ENCODE measurements at places on chromosomes 5 and 9.

GRCh38 chr5:96726802-96727201 is 64.6 kb downstream of the CAST start:
- no peak for DNase-seq

DNA sequence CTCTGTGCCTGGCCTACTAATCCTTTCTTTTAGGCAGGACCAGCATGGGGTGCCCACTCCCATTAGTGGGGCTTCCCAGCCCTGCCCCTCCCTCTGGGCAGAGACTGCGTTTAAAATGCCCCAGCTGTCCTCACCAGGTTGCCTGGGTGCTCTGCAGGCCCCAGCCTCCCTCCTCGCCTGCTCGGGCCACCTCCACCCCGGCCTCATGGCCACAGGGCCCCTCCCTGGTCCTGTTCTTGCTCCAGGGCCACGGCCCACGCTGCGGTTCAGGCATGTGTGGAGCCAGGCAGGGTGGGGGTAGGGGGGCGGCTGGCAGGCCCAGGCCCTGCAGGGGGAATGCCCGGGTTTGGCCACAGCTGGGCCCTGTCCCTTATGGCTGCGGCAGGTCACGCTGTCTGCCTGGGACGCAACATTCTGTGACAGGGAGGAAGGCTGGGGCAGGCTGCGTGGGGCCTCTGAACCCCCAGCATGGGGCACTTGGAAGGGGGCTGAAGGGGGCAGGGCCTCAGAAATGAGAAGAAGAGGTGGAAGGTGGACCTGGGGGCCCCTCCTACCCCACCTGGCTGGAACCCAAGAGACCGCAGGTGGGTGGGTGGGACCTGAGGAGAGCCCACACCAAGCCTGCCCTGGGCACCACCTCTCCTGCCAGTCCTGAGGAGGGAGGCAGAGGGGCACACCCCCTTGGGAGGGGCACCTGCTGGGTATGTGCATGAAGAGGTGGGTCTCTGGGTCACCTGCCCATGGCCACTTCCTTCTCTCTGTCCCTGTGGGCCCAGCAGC is at the start of gene LCN12:
LCN12 (plus strand) TSS at position 733 of the 780 bp plus-strand sequence. CDS start 55 bp downstream, outside the sequence.
- no peak for DNase-seq

DNA sequence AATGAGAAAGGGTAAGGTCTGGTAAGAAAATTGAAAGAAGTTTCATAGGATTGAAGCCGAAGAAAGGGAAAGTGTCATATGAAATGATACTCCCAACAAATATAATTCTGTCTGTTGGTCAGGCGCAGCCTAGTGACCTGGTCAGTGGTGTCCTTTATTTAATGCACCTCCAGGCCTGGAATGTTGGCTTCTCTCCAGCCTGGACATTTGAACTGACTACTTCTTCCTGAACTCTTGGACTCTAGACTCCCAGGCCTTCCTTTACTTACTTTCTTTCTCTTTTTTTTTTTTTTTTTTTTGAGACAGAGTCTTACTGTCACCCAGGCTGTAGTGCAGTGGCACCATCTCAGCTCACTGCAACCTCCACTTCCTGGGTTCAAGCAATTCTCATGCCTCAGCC is 1381.5 kb upstream of the WWC1 start:
- DNase-seq = no peak

DNA sequence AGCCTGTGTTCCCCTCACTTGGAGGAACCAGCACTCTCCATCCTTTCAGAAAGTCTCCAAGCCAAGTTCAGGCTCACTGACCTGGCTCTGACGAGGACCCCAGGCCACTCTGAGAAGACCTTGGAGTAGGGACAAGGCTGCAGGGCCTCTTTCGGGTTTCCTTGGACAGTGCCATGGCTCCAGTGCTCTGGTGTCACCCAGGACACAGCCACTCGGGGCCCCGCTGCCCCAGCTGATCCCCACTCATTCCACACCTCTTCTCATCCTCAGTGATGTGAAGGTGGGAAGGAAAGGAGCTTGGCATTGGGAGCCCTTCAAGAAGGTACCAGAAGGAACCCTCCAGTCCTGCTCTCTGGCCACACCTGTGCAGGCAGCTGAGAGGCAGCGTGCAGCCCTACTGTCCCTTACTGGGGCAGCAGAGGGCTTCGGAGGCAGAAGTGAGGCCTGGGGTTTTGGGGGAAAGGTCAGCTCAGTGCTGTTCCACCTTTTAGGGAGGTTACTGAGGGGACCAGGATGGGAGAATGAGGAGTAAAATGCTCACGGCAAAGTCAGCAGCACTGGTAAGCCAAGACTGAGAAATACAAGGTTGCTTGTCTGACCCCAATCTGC is 4.7 kb upstream of the NUP214 start:
- no peak for DNase-seq

- DNase-seq = no peak
Observed at GRCh38 chr5:66818935-66819328, 222.7 kb downstream of the MAST4 start.

- no peak for DNase-seq
Observed at GRCh38 chr5:2864515-2865105, 113.1 kb upstream of the IRX2 start.

DNA sequence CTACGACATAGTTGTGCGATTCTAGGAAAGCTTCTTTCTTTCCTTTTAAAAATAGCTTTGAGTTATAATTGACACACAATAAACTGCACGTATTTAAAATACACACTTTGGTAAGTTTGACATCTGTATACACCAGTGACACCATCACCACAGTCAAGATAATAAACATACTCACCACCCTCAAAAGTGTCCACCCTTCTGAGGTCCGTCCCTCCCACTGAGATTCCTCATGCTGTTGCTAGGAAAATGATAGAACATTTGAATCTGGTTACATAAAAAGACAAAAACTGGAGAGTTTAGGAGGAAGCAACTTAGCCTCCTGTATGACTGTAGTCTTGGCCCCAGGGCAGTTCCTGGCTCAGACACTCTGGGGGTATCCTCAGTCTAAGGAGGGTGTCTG is 17.2 kb downstream of the S100Z start:
- DNase-seq = no peak

DNA sequence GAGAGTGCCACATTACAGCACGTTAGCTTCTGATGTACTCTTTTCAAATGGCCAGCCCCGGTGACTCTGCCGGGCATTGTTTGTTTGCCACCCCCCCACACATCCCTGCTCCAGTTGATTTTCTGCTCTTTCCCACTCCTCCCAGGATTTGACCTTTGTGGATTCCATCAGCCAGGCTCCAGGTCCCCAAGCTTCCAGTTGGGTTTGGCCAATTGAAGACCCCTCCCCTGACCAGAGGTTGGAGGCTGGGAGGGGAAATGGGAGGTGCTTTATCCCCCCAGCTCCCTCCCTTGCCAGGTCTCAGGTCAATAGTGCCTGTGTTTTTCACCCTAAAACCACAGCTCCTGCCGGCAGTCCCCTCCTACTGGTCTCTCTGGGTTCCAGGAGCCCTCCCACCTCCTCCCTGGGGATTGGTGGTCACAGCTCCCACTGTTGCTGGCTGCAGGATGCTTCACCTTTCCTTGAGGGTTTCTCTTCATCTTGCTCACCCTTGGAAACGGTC is 34.9 kb downstream of the IRF1 start:
- DNase-seq = no peak

DNA sequence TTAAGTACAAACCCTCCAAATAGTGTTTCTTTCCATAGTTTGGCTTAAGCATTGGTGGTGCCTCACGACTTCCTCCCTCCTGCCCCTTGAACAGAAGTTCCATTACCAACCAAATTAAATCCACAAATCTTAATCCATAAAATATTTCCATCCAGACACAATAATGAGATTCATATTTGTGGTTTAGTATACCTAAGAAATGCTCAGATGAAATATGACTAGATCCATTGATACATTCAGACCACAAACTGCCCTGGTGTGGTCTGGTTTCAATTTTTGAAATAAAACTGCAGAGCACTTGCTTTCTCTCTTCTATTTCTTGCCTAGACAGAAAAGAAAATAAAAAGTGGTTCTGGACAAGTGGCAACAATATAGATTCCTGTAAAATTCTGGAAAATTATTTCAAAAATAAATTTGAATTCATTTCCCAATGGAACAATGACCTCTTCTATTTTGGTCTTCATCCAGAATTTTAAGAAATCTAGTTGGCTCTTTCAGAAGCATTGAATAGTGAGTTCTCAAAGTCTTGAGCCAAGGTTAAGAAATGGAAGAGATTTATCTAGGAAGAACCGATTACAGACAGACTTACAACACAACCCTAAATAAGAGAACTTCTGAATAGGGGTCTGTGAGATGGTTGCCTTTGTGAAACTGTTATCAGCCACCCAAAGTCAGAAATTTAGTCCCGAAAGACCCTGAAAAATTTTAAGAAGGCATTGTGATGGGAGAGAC is 14.0 kb downstream of the TNC start:
- no peak for DNase-seq

DNA sequence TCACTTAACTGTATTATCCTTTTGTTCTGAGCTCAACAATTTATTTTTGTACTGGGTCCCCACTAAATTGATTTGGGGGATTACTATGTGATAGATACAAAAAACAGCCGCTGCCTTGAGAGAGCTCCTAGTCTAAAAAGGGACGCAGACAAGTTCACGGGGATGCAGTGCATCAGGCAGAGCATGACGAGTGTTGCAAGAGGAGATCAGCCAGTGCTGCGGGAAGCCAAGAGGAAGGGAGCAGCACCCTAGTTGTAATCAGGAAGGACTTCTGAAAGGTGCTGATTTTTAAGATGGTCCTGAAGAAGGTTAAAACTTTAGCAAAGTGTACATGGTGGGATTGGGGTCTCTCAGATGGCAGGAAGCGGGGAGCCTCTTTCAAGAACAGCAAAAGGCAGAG is 15.8 kb downstream of the GALNT10 start:
- DNase-seq = peak; percentile 24

GRCh38 chr5:17001428-17001827 is 65.3 kb upstream of the MYO10 start:
- DNase-seq = no peak

DNA sequence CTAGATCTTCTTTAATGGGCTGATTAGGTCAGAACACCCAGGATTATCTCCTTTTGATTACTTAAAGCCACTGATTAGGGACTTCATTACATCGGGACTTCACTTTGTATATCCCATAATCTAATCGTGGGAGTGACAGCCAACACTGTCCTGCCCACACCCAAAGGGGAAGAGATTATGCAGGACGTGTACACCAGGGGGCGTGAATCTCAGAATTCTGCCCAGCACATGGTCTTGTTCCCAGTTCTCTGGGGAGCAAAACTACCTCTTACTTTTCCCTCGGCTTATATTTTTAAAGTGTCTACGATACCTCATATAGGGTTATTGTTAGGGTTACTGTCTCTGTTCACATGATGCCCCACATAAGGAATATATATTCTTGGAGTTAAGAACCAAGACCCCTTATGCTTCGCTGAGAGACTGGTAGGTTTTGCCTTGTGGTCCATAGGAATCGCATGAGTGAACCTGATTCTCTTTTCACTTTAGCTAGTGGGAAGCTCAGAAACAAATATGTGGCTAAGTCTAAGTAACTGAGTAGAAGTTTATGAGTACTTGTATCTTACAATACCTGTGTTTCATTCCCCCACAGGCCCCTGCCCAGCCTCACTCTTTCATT is 192.7 kb downstream of the GNA14 start:
- DNase-seq = no peak

DNA sequence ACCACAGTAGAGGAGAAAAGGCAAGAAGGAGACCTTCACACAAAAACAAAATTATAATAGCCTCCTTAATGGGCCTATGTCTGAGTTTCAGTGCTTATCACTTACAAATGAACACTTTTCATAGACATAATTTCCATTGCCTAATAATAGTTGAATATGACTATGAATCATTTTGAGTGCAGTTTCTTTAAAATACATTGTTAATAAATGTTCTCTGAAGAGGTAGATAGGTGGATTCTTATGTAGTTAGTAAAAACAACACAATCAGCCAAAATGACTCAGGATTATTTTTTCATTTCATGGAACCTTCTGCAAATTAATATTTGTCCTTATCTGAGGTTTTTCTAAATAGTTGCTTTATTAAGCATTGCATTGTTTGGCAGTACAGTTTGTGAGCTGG is 45.6 kb downstream of the DAPK1 start:
- no peak for DNase-seq

DNA sequence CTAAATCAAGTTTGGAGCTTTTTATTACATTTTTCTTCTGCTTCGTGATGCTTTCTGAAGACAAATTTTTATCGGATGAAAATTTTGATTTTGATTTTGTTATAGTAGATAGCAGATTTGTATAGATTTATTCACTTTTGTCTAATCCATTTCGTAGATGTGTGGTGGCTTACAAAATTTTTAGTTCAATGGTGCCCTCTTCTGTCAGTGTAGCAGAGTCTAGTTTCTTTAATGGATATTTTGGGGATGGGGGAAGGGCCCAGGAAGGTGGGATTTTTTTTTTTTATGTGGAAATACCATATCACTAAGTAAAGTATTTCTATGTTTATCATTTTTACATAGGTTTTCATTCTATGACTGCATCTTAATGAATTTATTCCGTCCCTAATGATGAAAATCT is 259.9 kb upstream of the TARS1 start:
- no peak for DNase-seq

- DNase-seq = no peak
Observed at GRCh38 chr9:135617538-135617900, 21.8 kb downstream of the GLT6D1 start.

GRCh38 chr5:181187500-181188213 is 17.3 kb downstream of the TRIM7 start:
- DNase-seq = no peak

DNA sequence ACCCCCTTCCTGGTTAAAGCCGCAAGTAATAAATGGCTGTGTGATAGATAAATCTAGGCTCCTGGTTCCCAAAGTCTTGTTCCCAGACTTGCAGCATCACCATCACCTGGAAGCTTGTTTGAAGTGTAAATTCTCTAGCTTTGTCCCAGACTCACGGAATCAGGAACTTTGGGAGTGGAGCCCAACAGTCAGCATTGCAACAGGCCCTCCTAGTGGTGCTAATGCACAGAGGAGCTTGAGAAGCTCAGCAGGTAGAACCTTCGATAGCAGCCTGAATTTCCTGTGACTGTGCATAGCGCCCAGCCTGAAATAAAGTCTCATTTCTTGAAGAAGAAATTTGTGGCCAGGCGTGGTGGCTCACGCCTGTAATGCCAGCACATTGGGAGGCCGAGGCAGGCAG is 30.3 kb upstream of the MELK start:
- no peak for DNase-seq

DNA sequence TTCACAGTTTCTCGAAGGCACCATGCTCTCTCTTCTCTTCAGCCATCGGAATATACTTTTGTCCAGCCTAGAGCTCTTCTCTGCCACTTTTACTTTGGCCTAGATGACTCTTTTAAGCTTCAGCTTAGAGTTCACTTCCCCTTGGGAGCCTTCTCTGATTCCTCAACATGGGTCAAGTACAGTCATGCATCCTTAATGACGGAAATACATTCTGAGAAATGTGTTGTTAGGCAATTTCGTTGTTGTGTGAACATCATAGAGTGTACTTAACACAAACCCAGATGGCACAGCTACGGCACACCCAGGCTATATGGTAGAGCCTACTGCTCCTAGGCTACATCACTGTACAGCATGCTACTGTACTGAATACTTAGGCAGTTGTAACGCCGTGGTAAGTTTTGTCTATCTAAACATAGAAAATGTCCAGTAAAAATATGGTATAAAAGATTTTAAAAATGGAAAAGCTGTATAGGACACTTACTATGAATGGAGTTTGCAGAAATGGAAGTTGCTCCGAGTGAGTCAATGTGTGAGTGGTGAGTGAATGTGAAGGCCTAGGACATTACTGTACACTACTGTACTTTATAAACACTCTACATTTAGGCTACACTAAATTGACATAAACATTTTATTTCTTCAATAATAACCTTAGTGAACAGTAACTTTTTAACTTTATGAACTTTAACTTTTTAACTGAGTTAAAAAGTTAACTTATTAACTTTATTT is 15.1 kb upstream of the TNFSF15 start:
- no peak for DNase-seq

GRCh38 chr5:40346901-40347300 is 332.8 kb upstream of the PTGER4 start:
- no peak for DNase-seq

GRCh38 chr5:39760385-39761198 is 335.8 kb upstream of the DAB2 start:
- no peak for DNase-seq

Data from hypothalamus (tissue), 51 donors.